ENCODE measurements at places on chromosomes 13 and 19.

DNA sequence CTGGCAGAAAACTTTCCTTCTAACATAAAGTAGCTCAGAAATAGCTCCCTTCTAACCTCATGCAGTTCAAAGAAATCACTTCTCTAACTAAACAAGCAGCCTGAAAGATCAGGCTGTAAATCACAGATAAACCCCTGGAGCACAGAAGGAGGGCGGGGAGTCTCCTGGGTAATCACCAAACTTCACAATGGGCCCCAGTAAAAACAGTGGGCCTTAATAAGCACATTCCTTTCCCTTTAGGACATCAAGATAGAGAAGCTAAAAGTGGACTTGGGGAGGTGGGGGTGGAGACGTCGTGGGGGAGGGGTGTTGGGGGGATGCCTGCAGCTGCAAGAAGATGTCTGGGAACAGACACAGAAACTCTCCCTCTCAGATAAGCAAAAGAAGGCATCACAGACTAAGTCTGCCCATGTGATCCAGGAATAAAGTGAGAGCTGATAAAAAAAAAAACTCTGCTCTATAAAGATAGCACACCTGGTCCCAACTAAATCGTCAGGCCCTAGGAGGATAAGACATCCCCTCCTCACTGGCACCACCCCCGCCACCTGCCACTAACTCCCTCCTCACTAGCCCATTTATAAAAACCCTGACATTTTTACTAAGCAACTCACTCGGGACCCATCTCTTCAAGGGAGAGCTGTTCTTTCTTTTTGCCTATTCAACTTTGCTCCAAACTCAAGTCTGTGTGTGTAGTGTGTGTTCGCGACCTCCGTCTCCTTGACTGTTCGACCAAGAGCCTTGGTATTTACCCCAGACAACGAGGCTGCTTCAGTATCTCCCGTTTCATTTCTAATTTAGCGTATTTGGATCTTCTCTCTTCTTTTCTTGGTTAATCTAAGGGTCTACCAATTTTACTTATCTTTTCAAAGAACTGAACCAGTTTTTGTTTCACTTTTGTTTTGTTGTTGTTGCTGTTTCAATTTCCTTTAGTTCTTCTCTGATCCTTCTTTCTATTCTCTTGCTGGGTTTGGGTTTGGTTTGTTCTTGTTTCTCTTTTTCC, 31.7 kb downstream of the DNAJC15 start:
- DNase-seq: no peak

DNA sequence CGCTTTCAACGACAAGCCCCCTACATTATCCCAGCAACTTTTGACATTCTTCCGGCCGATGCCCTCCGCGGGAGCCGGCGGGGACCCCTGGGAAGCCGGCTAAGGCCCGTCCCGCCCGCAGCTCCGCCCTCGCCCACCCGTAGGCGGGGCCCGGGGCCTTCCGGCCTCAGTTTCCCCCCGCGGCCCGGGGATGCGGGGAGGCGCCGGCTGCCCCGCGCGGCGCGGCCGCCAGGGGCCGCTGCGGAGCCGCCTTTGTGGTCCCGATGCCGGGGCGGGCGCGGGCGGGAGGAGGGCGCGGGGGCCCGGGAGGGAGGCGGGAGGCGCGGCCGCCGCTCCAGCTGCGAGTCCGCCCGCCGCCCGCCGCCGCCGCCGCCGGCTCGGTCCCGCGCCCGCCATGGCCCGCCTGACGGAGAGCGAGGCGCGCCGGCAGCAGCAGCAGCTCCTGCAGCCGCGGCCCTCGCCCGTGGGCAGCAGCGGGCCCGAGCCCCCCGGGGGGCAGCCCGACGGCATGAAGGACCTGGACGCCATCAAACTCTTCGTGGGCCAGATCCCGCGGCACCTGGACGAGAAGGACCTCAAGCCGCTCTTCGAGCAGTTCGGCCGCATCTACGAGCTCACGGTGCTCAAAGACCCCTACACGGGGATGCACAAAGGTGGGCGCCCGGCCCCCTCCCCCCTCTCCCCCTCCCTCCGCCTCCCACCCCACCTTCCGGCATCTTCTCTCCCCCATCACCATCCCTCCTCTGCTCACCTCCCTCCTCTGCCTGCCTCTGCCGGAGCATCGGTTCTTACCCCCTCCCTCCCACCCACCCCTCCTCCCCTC, at the start of gene CELF5:
CELF5 (plus strand) TSS at position 316 of the 823 bp plus-strand sequence; CDS start at position 395, 79 bp downstream.
- peak; percentile 61 for DNase-seq

- DNase-seq: no peak
Measured at GRCh38 chr13:72198967-72199560, 332.1 kb upstream of the DACH1 start.

GRCh38 chr19:51479531-51480331, 1.4 kb downstream of the CEACAM18 start:
- no peak for DNase-seq

GRCh38 chr19:48218997-48219396, 36.7 kb downstream of the CARD8 start:
- DNase-seq: no peak
